Activated gamma-delta T cell treated with Interleukin-2 at 50 U/mL for 16 hours (primary cell): ENCODE measurements at places on chromosomes 2 and 18.

GRCh38 chr18:70418546-70419311 is 129.9 kb downstream of the SOCS6 start:
- DNase-seq, result no peak

DNA sequence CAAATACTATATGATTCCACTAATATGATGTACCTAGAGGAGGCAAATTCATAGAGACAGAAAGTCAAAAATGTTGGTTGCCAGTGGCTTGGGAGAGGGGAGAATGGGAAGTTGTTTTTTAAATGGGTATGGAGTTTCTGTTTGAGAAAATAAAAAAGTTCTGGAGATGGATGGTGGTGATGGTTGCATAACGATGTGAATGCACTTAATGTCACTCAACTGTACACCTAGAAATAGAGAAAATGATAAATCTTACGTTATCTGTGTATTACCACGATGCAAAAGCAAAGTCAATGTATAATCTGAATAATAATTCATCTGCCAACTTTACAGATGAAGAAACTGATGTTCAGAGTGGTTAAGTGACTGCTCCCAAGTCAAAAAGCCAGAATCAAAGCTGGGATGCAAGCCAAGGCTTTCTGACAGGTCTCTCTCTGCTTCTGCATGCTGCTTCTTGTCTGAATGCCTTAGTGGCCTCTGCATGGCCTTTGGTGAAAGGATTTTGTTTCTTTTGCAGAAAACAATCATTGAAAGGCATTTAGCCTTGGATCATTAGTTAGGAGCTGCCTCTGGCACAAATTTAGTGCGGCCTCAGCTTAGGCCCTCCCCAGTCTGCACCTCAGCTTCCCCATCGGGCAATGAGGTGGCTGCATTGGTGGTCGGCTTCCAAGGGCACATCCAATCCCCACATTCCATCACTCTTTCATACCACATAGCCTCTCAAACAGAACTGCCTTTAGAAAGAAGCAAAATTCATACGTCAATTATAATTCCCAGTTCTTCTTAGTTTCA is 46.5 kb upstream of the MYCN start:
- DNase-seq, result no peak

DNA sequence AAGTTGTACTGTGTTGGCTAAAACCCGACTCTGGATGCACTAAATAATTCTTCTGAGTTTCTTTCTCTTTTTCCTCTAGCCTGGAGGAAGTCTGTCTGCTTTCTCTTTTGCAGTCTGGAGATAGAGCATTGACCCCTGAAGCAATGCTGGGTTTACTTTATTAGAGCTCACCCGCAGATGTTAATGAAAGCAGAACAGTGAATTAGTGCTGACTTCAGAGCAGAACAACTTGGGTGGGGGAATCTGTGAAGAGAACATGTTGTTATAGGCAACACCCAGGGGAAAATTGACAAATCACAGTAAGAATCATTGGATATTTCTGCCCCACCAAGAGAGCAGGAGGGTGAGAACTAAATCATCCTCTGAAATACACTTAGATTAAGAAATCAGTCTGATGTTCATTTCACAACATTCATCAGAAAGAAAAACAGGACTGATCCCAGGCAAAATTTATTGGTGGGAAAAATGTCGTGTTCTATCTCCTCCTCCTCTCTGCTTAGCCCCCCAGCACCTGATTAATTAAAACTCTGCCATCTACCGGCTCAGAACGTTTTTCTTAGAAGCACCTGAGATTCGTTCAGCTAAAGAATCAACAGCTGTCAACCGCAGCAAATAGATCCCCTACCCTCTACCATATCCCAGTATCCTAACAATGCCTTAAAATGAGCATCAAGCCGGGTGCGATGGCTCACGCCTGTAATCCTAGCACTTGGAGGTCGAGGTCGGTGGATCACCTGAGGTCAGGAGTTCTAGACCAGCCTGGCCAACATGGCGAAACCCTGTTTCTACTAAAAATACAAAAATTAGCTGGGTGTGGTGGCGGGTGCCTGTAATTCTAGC is 165.1 kb downstream of the FMNL2 start:
- no peak for DNase-seq

GRCh38 chr2:34365932-34366331 is 766.8 kb upstream of the FAM98A start:
- DNase-seq, result no peak

GRCh38 chr18:47997338-47997780 is 66.9 kb upstream of the SMAD2 start:
- no peak for DNase-seq

GRCh38 chr2:2663401-2664036 is 332.4 kb upstream of the MYT1L start:
- DNase-seq, result no peak

DNA sequence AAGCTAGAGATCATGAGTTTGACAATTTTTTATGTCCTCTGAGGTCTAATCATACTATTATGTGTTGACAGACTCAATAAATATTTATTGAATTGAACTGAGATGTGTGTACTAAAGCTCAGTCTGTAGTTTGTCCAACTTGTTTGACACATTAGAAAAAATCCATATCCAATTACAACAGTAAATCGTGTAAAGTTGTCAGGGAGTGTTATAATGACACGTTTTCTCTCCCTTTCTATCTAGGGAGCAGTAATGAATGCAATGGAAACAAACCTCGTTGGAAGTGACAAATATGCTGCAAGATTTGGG is 28.4 kb downstream of the ITGA4 start:
- no peak for DNase-seq

GRCh38 chr2:20916604-20917286 is 93.8 kb upstream of the LDAH start:
- no peak for DNase-seq

GRCh38 chr18:13545514-13545913 is 180.8 kb downstream of the FAM210A start:
- DNase-seq, result no peak

DNA sequence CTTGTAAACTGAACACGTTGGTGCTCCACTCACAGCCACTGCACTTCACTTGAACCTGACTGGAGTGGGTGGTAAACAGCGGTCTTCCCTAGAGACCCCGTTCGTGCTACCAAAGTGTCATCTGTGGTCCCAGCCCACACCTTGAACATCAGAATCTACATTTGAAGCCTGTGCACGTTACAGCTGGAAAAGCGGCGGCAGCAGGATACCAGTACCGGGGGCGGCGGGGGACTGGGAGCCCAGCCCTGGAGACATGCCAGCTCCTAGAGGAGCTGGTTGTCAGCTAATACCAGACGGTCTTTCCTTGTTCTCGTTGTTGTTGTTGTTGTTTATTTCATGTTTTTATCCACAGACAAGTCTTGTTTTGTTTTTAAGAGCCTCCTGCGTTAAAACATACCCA is 156.7 kb downstream of the WDSUB1 start:
- no peak for DNase-seq

GRCh38 chr2:127105656-127106456 is 1.1 kb downstream of the BIN1 start:
- DNase-seq, result no peak

DNA sequence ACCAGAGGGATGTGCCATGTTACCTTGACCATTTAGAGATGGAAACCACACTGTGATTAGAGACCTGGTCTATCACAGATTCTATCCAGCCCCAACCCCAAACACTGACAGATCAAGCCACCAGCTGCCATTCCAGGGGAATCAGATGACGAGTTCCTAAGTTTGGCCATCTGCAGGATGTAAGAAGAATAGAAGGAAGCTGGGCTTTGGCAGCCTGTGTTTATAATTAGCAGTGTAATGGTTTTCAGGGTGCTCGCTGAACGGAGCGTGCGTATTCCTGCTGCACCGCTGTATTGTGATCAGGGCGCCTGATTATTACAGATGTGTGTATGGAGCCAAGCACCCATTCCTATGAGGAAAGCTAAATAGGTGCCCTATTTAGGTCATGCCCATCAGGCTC is 138.1 kb downstream of the LRRC30 start:
- DNase-seq, result no peak

GRCh38 chr2:6917761-6918421 is 679 bp downstream of the RNF144A start:
- no peak for DNase-seq

- no peak for DNase-seq
Measured at GRCh38 chr18:70384181-70384790, 95.4 kb downstream of the SOCS6 start.
